ENCODE measurements at places on chromosomes 5 and 9.

- no peak for DNase-seq
Measured at GRCh38 chr9:131475111-131475955, 27.4 kb upstream of the POMT1 start.

DNA sequence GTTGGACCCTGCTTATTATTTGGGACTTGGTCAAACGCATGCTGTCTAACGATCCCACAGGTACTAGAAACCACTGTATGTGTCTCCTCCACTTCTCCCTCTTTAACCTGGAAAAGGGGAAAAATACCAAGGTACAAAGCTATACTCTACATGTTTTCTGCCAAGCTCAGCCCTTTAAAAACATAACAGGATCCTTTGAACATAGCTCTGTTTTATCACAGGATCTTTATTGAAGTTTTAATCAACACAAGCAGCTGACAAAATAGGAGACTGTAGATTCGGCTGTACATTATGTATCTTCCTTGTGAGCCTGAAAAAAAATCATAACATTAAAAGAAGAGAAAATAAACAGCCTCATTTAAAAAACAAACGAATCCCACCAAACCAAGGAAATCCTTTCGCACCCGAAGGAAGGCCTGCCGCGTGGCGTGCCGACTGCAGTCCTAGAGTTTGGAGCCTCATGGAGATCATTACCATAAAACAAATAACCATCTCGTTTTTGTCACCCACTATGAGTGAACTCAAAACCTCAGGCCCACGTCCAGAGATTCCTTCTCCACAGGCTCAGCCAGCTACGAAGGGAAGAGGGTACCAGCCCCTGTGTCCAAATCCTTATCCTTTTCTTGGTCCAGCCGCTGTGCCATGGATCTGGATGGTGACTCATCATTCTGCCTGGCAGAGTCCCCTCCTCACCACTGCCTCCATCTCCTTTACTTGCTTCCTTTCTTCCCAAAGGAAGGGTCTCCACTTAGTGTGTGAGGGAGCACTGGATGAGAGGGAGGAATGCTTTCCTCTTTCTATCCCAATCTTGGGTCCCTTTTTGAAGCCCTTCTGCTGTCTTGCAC is 651.1 kb downstream of the CCDC171 start:
- no peak for DNase-seq

GRCh38 chr9:91190062-91190461 is 171.7 kb downstream of the AUH start:
- DNase-seq: no peak

DNA sequence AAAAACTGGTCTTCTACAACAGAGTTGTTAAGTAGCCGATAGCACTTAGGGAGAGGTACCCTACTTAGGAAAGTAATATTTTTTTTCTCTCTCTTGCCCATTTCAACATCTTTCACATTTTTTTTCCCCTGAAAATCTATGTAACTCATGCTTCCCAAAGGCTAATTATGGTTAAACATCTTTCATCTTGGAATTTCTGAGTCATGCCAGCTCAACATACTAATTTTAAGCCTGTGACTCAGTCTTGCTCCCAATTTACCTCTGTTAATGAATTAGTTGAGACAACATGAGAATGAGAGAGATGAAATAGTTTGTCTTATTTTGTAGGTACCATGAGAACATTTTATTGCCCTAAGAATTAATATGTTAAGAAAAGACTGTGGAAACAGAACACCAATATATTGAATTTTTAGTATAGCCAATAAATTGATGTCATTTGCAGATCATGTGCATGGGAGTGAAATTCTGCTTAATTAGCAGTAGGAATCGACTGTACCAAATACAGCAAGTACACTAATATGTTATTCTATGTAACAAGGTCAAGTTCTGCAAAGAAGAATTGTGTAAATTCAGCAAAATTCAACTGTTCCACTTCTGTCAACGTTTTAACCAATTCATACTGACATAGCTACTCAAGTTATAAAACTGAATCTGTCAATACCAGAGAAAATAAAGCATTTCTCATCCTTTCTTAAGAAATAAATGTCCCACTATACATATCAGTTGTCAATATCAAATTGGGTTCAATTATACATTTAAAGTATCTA is 550.0 kb downstream of the PTPRD start:
- DNase-seq: no peak

- no peak for DNase-seq
Measured at GRCh38 chr5:133041157-133041784, 10.5 kb upstream of the HSPA4 start.

DNA sequence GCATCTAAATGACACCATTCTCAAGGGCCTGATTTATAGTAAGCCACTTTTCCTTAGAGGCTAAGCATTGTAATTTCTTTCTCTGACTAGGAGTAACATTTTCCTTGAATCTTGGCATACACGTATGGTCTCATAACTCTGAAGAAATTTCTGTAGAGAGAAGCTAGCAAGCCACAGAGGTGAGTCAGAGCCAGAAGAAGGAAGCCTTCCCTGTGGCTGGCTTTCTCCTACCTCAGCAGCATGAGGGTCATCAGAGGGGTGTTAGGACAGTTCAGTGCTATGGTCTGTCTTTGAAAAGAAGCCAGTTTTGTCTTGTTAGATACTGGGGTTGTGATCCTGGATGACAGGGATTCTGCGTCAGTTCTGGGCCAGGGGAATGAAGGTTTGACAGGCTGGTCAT is 3.2 kb downstream of the SNX30 start:
- no peak for DNase-seq

DNA sequence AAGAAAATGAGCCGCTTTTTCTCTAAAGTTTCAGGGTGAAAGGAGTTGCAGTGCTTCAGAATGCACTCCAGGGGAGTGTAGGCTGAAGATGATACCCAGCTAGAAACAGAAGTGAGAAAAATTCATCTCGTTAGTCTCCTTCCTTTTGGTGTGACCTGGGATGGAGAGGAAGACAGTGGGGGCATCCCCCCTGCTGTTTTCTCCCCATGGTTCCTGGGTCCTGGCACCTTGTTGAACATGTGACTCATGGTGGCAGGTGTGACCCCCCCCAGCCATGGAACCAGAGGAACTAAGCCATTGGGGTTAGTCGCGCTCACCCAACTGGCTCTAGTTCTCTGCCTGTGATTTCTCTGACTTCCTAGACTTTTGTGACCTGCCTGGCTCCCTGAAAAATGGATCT is 424.6 kb downstream of the CSNK1G3 start:
- DNase-seq: no peak

DNA sequence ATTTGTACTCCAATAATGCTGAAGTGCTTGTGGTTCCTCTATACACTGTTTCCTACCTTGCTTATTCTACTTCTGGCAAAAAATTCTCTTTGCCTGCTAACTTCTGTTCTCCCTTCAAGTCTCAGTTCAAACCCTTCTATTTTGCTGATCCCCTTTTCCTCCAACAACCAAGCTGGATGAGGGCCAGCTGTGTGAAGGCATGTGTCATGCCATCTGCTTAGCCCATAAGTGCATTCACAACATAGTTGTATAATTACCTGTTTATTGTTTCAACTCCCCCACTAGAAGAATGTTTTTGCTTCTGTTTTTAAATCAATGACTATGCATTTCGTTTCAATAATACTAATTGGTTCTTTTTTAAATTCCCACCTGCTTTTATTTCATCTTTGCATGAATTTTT is 1951.4 kb upstream of the WWC1 start:
- DNase-seq: no peak

GRCh38 chr9:33718987-33719386 is 76.4 kb upstream of the PRSS3 start:
- peak; percentile 15 for DNase-seq

DNA sequence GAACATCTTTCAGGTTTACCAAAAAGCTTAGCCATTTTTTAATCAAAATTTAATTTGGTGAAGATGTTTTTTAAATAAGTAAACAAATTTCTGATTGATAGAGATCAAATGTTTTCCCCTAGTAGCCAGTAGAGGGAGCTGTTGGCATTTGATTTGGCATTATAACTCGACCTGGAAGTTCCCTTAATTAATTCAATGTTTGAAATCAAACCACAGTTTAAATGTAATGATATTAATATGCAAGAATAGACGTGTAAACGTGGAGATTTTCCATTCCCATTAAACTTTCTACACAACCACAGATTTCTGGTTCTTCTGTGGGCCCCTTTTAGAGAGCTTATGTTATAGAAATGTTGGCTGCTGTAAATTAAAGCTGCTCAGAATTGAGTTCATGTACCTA is 148.1 kb upstream of the MPDZ start:
- no peak for DNase-seq

GRCh38 chr9:125496313-125496834 is 210.6 kb downstream of the MAPKAP1 start:
- DNase-seq: no peak

DNA sequence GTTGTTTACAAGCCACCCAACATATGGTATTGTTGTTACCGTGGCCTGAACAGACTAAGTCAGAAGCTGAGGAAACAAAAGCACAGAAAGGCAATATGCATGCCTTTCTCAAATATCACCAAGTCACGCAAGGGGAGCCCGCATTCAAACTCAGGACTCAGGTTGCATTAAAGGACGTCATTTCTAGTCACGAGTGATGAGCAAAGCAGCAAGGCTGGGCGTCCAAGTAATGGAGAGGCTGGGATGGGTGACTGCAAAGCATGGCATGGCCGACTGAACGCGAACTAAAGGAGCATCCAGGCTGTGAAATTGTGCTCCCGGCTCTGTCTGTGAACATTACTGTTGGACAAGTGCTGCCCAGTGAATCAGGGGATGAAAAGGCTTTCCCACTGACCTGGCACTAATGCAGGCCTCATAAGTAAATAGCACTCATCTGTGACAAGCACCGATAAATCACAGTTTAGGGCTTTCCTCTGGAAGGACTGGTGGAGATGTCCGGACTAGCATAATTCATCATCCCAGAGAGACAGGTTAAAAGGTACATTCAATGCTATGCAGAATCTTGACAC is 202.8 kb downstream of the SPOCK1 start:
- DNase-seq: no peak

DNA sequence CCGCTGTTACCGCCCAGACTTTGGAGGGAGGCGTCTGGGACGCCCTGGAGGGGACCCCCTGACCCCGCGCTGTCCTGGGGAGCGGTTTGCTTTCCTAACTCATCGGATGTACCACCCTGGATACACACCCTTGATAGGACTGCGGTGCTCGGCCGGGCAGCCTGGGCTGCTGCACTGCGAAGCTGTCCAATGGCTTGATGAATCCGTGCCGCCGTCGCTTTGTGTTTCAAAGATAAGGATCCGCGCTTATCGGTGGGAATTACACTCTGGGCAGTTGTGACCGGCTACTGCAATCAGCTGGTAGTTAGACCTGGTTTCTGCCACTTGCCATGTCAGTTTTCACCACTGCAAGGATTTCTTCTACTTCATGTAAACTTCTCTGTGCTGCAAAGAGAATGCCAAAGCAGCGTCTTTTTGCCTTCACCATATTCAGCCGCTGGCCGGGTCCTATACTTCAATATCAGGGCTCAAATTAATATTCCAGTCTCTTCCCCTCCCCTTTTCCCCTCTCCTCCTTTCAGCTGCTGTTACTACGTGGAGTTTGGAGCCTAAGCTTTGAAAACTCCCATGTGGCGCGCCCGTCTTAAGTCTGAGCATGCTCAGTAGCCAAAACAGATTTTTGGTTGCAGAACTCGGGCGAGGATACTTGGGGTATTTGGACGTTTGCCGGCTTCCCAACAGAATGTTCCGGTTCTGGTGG is 727 bp downstream of the SMAD5 start:
- DNase-seq: peak; percentile 37

- no peak for DNase-seq
Measured at GRCh38 chr5:157997991-157998504, 139.1 kb upstream of the CLINT1 start.

GRCh38 chr5:169519358-169519757 is 64.2 kb upstream of the SPDL1 start:
- no peak for DNase-seq

- no peak for DNase-seq
Measured at GRCh38 chr5:83340511-83340918, 131.0 kb upstream of the VCAN start.

- no peak for DNase-seq
Measured at GRCh38 chr9:78097541-78097940, 65.9 kb upstream of the GNAQ start.

- DNase-seq: no peak
Measured at GRCh38 chr9:136536051-136536720, 9.7 kb downstream of the NOTCH1 start.

DNA sequence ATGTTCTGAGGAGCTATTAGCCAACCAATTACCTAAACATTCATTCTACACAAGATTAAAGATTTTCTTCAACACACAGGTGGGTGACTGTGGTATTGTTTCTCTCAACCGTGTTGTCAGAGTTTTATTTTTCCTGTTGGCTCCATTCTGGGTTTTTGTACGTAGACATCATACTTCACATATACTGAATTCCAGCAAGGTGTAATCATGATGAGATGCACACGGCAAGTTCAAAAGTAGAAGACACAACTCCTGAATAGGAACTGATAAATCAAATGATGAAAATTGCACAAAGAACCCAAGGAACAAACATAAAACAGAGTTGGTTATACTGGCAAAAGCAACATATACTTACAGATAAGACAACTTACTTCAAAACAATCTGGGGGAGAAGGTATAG is 40.2 kb upstream of the RANBP6 start:
- DNase-seq: no peak

DNA sequence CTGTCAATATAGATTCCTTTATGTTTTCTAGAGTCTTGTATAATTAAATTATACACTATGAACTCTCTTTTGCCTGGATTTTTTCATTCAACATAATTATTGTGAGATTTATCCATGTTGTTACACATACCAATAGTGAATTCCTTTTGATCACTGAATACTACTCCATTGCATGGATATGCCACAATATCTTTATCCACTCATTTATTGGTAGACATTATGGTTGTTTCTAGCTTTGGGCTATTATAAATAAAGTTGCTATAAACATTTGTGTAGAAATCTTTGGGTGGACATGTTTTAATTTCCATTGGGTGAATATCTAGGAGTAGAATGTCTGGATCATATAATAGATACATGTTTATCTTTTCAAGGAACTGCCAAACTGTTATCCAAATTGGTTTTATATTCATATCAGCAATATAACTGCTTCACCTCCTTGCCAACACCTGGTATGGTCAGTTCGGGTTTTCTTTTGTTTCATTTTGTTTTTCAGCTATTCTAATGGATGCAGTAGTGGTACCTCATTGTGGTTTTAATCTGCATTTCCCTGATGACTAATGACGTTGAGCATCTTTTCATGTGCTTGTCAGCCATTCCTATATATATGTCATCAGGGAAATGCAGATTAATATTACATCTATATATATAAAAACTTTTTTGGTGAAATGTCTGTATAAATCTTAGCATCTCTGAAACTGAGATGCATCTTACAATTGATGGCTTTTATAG is 32.1 kb upstream of the TCF7 start:
- DNase-seq: no peak

GRCh38 chr5:155767470-155767869 is 559.5 kb upstream of the SGCD start:
- DNase-seq: no peak

DNA sequence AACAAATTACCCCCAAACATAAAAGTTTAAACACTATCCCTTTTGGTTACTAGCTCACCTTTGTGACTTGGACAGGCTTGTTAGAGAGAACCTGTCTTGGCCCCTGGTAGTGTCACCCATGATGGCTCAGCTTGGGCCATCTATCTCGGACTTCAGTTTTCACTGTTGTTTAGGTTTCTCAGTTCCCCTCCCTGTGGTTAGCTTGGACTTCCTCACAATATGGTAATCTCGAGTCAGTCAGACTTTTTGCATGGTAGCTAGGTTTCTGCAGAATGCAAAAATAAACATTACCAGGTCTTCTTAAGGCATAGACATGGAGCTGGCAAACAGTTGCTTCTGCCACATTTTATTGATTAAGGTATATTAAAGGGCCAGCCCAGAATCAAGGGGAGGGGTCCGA is 324.3 kb upstream of the RORB start:
- no peak for DNase-seq
